Effector memory CD4-positive, alpha-beta T cell (primary cell): ENCODE measurements at places on chromosomes 1 and 21.

DNA sequence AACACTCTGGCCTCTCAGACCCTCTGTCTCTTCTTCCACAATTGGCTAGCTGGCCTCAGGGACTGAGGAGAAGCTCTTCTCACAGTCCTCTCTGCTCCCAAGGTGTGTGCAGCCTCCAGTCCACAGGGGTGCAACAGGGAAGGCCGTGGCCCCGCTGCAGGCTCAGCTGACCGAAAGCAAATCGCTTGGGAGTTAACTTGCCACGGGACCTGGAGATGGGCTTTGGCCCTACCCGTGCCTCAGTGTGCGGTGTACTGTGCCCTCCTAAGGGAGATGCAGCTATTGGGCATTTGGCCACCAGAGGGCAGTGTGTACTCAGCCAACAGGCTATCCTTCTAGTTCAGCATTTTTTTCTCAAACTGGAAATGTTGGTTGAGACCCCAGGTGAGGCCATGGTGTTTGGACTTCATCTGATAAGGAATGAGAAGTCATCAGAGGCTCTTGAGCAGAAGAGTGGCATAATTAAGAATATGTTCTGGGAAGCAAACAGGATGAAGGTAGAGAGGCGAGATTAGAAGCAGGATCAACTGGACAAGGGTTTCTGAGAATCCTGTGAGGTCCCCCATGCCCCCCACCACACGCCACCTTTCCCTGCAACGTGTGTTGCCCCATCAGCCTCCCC lies 42.5 kb upstream of the TMEM125 start:
- DNase-seq: peak; percentile 52

GRCh38 chr1:31633117-31633516 lies 11.6 kb downstream of the PEF1 start:
- no peak for DNase-seq

GRCh38 chr1:111990878-111991718 lies 1.6 kb upstream of the KCND3 start:
- DNase-seq: no peak

GRCh38 chr1:5921671-5922070 lies 70.6 kb downstream of the NPHP4 start:
- DNase-seq: no peak

DNA sequence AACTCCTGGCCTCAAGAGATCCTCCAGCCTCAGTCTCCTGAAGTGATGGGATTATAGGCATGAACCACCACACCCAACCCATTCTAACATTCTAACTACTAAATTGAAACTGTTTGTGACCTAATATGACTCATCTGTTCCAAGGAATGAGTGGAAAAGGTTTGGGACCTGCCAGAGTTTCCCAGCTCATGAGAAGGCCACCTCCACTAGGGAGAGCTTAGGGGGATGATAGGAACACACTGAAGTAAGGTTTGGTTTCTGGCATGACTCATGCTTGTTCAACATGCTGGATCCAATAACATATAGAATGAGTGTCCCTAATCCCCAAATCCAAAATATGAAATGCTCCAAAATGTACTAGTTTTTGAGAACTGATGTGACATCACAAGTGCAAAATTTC lies 18.9 kb upstream of the SCAF4 start:
- no peak for DNase-seq

GRCh38 chr1:69513601-69514000 lies 54.1 kb upstream of the LRRC7 start:
- no peak for DNase-seq

DNA sequence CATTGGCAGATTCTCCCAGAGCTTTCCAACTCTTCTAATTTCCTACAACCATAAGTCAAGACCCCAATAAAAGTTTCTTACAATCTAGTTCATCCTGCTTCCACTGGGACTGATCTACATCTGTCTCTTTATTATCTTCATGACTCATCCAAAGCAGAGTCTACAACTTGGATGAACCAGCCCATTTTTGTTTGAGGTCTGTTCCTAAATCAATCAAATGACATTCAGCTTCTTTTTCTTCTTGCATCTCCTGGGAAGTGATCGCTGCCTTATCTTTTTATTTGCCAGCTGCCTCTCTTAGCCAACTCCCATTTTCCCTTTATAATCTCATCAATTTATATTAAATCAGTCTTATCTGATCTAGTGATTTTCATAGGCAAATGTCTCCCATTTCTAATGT lies 105.6 kb downstream of the ERG start:
- DNase-seq: no peak

GRCh38 chr1:207454046-207454964 lies at the start of gene CR2:
TSS of gene CR2 (plus strand) at chr1:207454328. CDS start at chr1:207454419, 91 bp downstream.
- peak; percentile 12 for DNase-seq

DNA sequence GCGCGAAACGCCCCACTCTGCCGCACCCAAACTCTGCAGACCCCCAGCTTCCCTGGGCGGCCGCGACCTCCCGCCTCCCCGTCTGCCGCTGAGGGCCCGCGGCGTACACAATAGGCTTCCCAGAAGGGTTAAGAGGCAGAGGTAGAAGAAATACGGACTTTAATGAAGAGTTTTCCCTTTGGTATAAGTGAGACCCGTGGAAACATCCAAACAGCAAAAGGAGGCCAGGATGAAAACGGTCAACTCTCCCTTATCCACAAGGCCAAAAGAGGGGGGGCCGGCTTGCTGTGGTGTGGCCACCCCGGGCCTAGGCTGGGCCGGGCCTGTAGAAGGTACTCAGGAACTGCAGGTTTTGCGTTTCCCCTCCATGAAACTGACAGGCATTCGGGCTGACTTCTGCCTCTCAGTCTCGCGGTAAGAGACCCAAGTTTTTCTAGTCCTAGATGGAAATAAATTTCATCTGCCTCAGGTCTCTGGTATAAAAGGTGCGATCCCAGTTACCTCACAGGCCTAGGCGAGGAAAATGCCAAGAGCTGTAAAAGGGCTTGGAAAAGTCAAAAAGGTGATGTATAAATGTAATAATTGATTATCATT lies 671 bp upstream of the PYGO2 start:
- DNase-seq: no peak

- no peak for DNase-seq
These were observed 65.6 kb upstream of the PLA2G4A start for GRCh38 chr1:186763107-186763506.

- DNase-seq: no peak
These were observed 566 bp upstream of the ALG6 start for GRCh38 chr1:63366908-63367214.

DNA sequence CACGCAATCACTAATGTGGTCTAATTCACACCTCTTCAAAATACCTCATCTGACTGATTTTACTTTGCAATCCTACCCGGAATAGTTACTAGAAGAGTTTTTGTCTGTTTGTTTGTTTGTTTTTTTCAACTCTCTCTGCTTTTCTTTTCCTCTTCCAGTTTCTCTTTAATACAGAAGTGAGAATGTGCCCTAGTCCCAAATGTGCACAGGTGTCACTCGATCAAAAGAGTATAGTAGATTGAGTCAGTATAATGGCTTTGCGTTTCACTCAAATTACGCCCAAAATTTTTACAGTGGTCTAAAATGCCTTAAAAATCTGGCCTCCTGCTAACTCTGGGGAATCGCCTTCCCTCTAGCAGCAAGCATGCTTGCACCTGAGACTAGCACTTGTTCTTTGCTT lies 1536.8 kb downstream of the KCNT2 start:
- no peak for DNase-seq

DNA sequence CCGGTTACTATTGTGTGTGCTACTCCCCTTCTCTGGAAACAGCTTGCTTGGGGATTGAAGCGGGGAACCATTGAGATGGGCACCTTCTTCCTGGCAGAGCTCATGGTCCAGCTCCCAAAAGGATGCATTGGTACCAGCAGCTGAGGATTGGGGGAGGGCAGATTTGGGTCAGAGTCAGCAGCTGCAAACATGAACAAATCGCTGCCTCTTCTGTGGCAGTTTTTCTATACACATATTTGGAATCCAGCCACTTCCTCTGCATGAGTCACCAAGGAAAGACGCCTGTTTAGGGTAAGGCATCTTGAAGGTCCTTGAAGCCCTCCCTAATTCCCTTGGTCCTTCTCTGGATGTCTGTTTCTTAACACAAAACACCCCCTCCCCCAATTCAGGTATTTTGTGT lies 104.7 kb downstream of the DAB1 start:
- DNase-seq: no peak

GRCh38 chr1:180280617-180281016 lies 50.6 kb downstream of the LHX4 start:
- no peak for DNase-seq

- DNase-seq: no peak
These were observed 16.0 kb downstream of the ST6GALNAC3 start for GRCh38 chr1:76090283-76091203.

DNA sequence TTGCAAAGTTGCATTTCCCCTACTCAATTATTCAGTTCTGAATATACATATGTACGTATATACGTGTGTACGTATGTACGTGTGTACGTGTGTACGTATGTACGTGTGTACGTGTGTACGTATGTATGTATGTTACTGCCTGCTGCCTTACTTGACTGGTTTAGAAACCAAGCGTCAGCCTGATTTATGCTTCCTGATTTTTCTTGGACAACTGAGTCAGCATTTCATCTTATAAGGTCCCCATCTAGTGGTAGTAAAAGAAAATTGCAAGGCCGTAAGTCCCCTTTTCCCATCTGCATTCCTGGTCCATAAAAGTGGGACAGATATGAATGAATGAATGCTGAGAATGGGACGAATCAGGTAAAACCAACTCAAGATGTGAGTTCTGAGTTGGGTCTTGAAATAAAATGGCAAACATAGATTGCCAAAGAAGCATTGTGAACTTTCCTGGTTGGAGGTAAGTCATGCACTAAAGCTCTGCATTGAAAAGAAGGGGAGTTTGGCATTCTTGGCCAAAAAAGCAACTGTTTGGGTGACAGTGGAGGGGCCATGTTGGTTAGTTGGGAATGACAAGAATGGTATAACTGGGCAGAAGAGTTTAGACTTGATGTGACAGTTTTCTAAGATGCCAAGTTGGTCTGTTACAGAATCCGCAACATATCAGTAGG lies 76.4 kb upstream of the DNAH14 start:
- no peak for DNase-seq

- DNase-seq: no peak
These were observed 20.5 kb upstream of the XPR1 start for GRCh38 chr1:180611016-180611930.

DNA sequence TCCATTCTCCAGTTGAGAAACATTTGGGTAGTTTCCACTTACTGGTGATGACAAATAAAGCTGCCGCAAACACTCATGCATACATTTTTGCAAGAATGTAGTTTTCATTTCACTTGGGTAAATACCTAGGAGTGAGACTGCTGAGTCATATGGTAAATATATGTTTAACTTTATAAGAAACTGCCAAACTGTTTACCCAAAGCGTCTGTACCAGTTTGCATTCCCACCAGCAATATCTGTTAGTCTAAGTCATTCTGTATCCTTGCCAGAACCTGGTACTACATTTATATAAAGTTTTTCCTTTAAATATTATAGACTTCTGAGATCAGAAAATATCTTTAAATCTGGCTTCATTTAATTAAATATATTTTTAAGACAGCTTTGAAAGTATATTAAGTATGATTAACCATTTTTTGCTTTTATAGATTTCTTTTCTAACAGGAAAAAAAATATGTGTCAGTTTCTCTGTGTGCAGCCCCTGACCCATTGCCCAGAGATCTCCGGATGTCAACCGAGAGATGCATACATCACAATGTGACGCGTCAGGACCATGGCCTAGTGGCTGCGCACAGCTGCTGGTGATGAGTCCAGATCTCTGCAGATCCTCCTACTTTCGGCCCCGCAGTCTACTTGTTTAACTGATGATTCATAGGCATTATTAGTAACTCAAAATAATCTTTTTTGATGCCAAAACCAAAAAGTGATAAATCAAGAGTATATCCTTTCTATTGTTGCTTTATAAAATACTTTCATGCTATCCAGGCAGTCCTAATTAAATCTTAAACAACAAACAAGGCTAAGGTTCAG lies 227.1 kb upstream of the MAP1LC3C start:
- DNase-seq: no peak

DNA sequence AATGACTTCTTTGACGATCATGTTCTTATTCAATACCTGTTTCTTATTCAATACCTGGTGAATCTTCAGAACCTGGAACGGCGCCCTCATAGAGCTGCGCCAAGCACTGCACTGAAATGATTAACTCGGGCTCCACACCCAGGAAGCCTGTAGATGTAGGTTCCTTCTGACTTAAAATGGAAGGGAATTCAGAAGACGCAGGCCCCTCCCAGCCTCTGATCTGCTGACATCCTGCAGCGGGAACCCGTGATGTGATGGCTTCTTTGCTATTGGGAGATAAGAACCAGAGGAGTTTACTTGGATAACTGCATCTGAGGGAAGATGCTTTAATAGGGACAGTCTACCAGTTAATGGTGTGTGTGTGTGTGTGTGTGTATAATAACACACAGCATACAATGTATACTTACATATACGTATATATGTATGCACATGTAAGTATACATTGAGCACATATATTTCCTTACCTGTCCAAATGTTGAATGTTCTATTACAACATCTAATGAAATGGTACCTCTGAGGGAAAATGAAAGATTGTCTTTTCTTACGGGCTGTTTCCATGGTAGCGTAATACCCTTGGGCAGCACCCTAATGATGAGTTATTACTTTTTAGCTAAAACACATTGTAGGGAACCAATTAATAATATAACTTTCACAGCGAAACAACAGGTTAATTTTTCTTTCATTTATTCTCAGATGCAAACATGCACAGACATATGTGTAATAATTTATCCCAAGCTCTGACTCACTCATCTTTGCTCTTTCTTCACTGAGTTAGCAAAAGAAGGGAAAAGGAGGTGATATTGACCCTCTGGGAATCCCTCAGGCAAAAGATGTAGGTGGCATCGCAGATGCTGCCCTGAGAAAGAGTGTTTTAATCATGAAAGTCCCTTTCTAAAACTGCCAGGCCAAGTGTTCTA lies 379.8 kb downstream of the SIPA1L2 start:
- DNase-seq: no peak

DNA sequence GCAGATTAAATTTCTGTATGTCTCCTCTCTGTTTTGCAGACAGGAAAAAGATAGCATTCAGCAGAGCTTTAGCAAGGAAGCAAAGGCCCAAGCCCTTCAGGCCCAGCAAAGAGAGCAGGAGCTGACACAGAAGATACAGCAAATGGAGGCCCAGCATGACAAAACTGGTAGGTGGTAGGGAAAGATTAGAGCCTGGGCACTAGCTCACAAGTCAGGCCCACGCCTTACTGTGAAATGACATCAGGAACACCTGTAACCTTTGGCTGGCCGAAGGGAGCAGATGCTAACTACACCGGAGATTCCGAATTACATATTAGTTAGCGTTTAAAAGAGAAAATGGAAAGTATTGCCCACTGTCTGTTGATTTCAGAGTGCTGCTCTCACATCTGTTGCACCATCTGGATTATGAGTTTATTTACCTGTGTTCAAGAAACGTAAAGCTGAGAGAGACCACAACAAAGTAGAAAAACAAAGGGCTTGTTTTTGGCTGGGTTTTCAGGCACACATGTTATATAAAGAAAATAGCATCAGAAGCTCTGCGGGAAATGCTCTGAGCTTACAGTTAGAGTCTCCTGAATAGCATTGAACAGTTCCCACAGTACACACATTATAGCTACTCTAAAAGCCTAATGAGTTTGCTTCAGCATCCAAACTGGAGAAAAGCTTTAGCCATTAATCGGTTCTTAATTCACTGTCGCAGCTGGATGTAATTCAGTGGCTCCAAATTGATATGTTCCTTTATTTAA lies 160.0 kb downstream of the SDCCAG8 start:
- no peak for DNase-seq

GRCh38 chr1:27672750-27673112 lies 739 bp upstream of the IFI6 start:
- DNase-seq: no peak
